ENCODE measurements at places on chromosomes 16 and 17.

GRCh38 chr17:66469890-66470289 is 167.5 kb downstream of the PRKCA start:
- no peak for DNase-seq

DNA sequence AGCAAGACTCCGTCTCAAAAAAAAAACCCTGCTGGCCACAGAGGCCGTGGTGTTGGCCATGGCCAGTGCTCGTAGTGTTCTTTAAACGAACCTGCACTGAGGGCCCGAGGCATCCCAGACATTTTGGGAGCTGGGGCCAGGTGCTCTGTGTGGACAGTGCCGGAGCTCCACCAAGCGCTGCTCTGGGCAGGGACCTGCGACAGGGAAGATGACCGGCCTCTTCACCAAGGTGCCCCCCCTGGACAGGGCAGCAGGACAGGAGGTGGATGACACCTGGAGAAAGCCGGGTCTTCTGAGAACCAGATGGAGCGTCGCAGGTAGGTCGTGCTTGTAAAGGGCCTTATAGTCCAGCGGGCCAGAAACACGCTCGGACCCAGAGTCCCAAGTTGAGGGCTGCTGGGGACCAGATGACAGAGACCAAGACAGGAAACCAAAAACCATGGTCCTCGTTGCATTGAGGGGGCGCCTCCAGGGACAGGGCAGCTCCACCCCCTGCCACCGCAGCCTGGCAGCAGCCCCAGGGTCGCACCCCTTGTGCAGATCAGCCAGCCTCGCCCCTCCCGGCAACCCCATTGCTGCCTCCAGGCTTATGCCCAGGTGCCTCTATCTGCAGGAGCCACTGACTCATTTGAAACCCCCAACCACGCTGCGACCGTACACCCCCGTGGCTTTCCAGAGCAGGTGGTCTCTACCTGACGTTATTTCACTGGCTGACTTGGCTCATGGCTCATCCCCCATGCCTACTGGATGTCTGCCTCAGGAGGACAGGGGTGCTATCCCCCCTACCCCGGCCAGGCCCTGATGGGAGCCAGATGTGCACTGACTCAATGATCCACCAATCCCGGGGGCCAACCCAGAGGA is 4.2 kb upstream of the NTN3 start:
- no peak for DNase-seq

DNA sequence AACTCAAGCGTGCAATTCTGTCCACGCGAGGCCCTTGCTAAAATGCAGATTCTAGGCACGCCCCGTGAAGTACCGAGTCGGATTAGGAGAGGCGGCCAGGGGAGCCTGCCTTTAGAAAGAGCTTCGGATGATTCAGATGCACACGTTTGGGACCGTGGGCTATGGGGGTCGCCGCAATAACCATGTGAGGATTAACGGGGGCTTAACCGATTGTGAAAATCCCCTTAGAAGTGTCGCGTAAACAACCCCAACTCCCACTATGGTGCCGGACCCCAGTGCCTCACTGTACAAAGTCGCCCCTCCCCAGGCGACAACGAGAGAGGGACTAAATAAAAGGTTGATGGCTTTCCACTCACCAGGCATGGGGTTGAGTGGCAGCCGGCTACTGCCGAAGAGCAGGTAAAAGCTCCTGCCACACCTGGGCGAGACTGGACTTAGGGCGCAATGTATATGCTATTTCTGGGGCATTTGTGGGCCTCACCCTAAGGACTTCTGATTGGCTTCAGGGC is 635 bp upstream of the SP2 start:
- DNase-seq: no peak

DNA sequence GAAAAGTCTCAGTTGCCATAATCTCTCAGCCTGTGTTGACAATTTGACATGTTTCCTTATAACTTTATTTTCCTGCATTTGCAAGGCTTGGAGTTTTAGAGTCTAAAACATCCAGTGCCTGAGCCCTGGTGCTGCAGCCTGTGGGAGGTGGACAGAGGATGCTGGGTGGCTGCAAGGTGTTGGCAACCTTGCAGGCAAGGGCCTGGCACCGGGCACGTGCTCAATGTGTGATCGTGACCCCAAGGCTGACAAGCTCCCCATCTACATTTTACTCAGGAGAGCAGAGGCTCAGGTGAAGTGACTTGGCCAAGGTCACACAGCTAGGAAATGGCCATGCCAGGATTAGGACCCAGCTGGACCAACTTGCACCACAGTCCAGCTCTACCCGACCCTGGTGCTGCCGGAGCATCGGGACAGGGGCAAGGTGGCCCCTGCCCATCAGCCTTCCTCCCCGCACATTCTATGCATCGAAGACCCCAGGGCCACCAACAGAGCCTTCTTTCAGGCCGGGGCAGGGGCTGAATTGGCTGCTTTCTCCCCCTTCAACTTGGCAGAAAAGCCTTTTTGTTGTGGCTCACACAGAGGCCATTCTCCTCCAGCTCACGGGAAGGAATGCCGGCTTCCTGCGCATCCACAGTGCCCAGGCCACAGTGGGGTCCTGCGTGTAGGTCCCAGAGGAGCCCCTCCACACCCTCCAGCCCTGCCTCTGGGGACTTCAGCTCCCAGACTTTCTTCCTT is 23.1 kb downstream of the MMP15 start:
- no peak for DNase-seq

GRCh38 chr16:13856811-13857511 is 63.0 kb upstream of the ERCC4 start:
- no peak for DNase-seq

DNA sequence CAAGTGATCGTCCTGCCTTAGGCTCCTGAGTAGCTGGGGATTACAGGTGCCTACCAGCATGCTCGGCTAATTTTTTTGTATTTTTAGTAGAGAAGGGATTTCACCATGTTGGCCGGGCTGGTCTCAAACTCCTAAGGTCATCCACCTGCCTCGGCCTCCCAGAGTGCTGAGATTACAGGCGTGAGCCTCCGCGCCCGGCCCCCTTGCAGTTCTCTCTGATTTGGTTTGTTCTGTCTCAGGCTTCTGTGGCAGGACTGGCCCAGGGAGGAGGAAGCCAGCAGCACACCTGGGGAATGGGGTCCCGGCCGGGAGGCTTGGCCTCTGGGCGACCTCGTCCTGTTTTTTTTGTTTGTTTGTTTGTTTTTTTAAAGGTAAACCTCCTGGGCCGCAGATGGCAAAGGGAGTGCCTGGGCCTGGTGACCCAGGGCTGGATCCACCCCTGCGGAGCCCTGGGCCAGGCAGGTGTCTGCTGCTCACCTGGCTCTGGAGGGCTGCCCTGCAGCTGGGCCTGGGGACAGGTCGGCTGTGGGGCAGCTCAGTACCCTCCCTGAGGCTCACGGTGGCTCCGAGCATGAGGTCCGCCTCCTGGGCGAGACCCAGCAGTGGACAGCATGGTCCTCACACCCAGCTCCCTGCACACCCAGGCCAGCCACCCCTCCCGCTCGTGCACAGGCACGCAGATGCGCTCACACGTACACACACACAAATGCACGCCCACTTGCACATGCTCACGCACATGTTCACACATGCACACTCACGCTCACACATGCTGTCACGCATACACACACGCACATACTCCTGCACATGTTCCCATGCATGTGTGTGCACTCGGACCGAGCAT is 3.3 kb upstream of the NUDT16L1 start:
- DNase-seq: no peak

GRCh38 chr17:42989726-42990652 is 8.2 kb upstream of the RPL27 start:
- no peak for DNase-seq

- no peak for DNase-seq
Measured at GRCh38 chr17:64685705-64686104, 23.6 kb upstream of the SMURF2 start.

DNA sequence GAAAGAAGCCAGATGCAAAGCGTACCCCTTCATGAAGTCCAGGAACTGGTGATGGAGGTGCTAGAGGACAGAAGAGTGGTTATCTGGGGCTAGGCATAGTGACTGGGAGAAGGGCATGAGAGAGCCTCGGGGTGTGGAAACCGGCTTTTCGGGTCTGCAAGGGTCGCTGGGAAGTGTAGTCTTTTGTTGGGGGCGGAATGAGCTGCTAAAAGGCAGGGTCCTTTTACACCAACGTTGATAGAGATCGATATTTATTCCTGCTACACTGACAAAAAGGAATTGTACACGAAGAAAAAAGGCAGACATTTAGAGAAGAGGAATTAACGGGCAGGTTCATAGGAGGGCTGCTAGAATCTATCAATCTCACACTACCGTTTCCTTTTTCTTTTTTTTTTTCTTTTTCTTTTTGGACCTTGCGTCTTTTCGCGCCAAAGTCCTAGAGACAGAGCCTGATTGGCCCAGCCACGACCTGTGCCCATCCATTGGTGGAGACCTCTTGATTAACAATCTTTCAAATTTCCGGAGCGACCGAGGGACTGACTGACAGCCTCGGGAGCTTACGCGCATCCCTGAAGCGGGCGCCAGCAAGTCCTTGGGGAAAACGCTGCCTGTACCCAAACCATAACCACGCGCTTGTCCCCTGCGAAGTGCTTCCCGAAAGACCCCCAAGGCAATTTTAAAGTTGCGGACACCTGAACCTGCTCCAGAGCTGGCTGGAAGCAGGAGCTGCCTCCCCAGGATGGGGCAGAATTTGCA is 27.7 kb upstream of the DHRS7B start:
- peak; percentile 73 for DNase-seq

- DNase-seq: no peak
Measured at GRCh38 chr16:66660422-66661209, 35.9 kb downstream of the CMTM4 start.

DNA sequence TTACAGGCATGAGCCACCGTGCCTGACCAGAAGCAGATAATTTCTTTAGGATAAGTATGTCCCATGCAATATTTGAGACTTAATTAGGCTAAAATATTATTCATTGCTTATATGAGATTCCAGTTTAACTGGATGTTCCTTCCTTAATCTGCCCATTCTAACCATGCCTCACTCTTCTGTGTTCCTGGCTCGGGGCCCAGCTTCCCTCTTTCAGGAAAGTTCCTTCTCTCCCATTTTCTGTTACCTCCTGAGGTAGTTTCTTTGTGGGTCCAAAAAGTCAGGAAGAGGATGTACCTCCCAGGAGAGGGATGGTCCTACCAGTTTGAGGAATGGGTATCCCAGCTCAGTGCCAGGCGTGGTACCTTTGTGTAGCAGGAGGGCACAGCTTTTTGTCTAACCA is 23.3 kb downstream of the UNK start:
- DNase-seq: no peak

- no peak for DNase-seq
Measured at GRCh38 chr17:34601416-34601815, 22.0 kb downstream of the TMEM132E start.

- DNase-seq: no peak
Measured at GRCh38 chr16:19776147-19776546, 58.1 kb downstream of the IQCK start.

DNA sequence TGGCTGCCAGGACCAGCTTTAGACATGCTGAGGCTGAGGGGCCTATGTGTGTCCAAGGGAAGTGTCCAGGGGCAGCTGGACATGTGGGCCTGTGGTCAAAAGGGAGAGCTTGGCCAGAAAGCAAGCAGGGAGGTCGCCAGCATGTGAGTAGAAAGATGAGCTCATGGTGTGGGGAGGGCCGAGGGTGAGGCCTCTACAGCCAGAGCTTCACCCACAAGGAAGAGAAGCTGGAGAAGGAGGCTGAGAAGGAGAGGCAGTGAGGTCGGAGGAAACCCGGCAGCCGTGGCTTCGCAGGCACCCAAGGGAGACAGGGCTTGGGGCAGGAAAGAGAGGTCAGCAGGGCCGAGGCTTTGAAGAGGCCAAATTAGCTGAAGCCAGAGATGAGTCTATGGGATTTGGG is 4.0 kb upstream of the HSD11B2 start:
- no peak for DNase-seq

DNA sequence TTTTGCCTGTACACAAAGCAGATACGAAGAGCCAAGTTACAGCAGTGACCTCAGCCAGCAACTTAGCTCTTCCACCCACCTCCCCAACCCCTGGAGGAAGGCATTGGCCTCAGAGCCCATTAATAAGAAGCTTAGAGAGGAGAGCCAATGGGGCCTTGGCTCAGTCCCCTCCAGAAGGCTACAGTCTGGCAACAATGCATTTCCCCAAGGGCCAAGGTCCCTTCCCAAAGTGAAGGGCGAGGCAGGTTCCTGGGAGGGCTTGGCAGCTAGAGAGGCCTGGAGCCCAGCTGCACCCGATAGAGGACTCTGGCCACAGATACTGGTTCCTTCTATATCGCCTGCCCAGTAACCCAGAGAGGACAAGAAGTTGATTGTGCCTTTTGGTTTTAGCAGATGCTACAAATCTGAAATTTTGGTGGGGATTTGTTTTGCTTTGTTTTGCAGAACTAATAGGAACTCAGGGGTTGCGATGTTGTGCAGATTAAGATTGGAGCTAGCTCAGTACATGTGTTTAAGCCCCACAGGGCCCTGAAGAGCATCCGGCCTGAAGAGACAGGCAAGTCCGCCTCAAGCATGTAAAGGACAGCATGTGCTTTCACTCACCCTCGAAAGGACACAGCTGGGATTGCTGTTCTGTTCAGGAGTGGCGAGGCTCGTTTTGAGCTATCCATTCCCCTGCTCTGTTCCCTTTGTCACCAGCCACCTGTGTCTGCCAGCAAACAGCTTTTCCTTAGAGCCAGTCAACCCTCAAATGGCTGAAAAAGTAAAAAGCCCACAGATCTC is 12.0 kb upstream of the PNPO start:
- no peak for DNase-seq

DNA sequence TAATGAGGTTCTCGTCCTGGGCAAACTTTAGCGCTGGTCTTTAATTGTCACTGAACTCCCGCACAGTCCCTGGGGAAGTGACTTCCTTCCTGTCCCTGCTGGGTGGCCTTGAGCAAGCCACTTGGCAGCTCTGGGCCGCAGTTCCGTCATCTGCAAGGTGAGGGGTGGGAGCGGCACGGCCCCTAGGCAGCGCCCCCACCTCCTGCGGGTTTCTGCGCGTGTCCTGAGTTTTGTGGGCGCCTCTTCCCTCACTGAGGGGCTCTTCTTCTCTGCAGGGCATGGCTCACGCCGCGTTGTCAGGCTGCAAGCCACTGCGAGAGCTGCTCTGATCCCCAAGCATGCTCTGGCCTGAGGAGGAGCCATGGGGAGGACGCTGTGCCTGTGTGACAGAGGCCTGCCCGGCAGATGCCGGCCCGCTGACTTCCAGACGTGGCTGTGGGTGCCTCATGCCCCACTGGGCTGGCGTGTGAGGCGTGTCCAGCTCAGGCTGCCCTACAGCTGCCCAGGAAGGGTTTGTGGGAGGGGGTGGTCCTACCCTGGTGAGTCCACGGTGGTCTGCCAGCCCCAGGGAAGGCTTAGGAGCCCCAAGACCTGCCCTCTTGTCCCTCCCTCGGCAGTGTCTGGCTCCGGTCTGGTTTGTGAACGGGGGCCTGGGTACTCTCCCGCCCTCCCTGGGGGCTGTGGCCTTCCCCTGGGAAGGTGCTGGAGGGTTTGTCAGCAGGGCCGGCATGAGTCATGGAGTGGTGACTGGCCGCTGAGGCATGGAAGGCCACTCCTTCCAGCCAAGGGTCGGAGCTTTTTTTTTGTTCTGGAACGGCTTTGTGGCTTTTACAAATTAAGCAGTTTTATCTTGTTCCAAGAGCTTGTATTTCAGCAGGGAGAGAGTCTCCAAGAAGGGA is 182.0 kb downstream of the SEC14L1 start:
- DNase-seq: peak; percentile 97

GRCh38 chr17:47225436-47225858 is 16.3 kb downstream of the MYL4 start:
- peak; percentile 56 for DNase-seq

Measured in ascending aorta (tissue), 2 donors.